ENCODE measurements at places on chromosomes 3 and 15. TPM values are rescaled to one million over a fixed set of nuclear protein-coding genes. Genes with fewer than 3 reads are reported as not detected.

GRCh38 chr3:69339760-69340159 is 46.1 kb downstream of the FRMD4B start:
- no peaks in the 10 kb centered on the region for H3K36me3 ChIP-seq
- H3K27me3 ChIP-seq: no peaks in the 10 kb centered on the region
- no peak overlapping the region for H3K4me3 ChIP-seq
- H3K4me1 ChIP-seq: no peaks in the 10 kb centered on the region
- no peak for DNase-seq

DNA sequence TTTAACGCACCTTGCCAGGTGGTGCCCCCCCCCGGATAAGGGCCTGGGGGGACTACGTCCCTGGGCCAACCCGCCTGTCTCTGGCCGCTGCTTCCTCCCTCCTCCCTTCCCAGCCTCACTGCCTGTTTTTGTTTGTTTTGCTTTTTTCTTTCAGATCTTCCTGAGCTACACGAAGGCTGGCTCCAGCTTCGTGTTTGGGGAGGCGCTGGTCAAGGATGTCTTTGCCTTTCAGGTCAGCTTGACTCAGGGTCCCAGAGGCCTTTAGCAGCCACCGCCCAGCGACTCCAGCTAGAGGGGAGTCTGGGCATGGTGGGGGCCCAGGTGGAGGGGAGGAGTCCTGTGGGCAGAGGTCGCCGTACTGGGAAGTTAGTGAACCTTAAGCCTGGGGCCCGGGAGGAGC is 24.1 kb downstream of the SLC28A1 start:
- no peaks in the 10 kb centered on the region for H3K36me3 ChIP-seq
- H3K27me3 ChIP-seq: no peaks in the 10 kb centered on the region
- H3K4me3 ChIP-seq: no peak overlapping the region
- no peak overlapping the region for H3K27ac ChIP-seq

GPR149 gene
- not detected for total RNA-seq

TTC23 gene
- total RNA-seq: 29.8 TPM

- H3K27ac ChIP-seq: peak overlapping the region; percentile 50
- no peaks in the 10 kb centered on the region for H3K36me3 ChIP-seq
- H3K4me3 ChIP-seq: no peak overlapping the region
- peaks cover 9% of the 10 kb centered on the region for H3K4me1 ChIP-seq
- no peaks in the 10 kb centered on the region for H3K27me3 ChIP-seq
- DNase-seq: no peak
Observed at GRCh38 chr3:114659109-114660061, 365.6 kb downstream of the TIGIT start.

RRP9 gene
- 38.6 TPM for total RNA-seq

TMF1 gene
- total RNA-seq: 39.1 TPM

DNA sequence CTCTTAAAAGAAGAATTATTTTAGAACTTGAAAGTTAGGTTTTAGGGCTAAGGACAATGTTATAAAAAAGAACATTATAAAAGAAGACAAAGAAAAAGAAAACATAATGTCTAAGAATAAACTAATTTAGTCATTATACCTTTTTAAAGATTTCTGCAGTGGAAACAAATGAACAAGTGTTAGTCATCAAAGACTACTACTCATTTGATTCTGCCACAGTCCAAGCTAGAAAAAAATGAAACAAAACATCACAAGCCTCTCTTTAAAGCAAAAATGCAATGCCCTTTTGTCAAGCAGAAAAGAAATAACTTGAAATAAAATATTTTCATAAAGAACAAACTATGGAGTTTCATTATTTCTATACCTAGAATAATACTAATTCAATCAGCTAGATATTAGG is 102.0 kb downstream of the TBC1D5 start:
- no peaks in the 10 kb centered on the region for H3K27me3 ChIP-seq
- DNase-seq: peak; percentile 52
- no peak overlapping the region for H3K27ac ChIP-seq
- peaks cover 2% of the 10 kb centered on the region for H3K4me1 ChIP-seq

BCL2A1 gene
- total RNA-seq: 4.5 TPM

GRCh38 chr15:68580026-68580882 is 1.5 kb downstream of the CORO2B start:
- peaks cover 7% of the 10 kb centered on the region for H3K4me1 ChIP-seq
- no peaks in the 10 kb centered on the region for H3K27me3 ChIP-seq
- no peak for DNase-seq
- peak overlapping the region; percentile 58 for H3K4me3 ChIP-seq
- no peaks in the 10 kb centered on the region for H3K36me3 ChIP-seq

CSPG4 gene
- 12.4 TPM for total RNA-seq
